NCI-H1436 (cell line): ENCODE measurements at places on chromosomes 7 and 10.

- no peak for DNase-seq
Measured at GRCh38 chr10:16986406-16987205, 143.0 kb downstream of the CUBN start.

DNA sequence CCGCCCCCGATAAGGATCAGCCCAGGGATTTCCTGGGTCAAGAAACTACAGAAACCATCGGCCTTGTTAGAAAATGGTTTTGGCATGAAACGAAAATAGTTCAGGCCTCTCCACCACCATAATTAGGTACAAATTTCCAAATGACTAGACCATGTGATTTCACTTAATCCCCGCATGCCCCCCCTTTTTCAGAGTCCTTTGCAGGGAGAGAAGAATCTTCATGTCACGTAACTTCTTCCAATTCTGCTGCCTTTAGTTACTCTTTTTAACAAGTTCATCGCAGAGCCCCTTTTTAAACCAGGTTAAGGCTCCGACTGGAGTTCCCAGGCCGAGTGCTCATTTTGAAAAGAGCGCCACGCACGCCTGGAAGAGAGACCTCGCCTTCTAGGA lies 3.4 kb downstream of the PDGFA start:
- DNase-seq: no peak

DNA sequence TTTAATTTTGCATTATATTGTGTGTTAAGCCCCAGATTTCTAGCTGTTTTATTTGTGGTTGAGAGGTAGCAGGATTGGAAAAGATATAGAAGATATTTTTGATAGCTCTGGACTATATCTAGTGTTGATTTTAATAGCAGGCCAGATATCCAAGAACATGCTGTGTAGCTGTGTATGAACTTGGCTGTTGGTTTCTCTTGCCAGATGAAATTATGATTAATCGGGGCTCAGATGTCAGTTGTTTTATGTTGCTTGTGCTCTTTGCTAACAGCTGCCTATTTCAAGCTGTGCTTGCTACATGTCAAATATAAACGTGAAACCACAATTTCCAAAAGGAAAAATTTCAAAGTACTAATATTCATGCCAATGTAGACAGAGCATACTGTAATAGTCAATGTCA lies 141.1 kb downstream of the GRM3 start:
- DNase-seq: no peak

DNA sequence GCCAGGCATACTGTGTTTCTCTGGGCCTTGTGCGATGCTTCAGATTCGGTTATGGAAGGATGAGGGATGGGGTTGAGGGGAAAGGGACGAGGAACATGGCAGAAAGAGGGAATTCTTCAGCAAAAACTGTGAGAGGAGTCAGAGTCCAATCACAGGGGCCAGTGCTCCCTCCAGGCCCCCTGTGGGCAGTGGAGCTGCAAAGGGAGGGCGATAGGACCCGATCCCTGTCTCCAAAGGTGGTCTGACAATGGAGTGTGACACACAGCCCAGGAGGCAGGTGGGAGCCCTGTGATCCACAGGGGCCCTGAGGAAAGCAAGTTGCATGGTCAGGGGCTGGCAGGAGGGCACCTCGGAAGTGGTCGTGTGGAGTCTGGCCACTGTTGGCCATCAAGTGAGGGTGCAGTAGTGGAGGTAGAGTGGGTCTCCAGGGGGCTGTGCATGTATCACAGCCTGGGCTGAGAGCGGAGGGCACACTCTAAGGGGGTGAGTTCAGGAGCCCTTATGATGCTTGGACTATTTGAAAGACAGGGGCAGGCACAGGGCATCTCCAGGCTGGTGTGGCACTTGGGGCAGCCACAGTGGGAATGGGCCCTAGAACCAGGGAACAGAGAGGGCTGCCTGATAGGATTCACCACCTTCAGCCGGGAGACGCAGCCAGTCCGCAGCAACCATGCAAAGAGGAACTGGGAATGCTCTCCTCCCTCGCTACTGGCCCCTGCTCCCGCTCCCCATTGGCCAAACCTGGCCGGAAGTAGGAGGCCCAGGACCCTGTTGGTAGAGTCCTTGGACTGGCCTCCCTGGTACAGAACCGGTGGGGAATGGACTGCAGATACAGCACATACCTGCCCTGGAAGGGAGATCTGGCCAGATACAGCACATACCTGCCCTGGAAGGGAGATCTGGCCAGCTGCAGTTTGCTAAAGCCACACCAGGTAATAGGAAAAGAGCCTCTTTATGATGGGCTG lies 115.9 kb downstream of the ADCY1 start:
- no peak for DNase-seq

- peak; percentile 45 for DNase-seq
Measured at GRCh38 chr10:70715853-70716795, 43.8 kb downstream of the ADAMTS14 start.

GRCh38 chr7:89887489-89887888 lies 266.8 kb upstream of the STEAP1 start:
- DNase-seq: no peak

GRCh38 chr7:150799741-150800580 lies at the start of gene TMEM176B:
Gene TMEM176B, minus strand, starts transcription at chr7:150800364. Its CDS starts 3,795 bp downstream, at chr7:150796569.
- no peak for DNase-seq

DNA sequence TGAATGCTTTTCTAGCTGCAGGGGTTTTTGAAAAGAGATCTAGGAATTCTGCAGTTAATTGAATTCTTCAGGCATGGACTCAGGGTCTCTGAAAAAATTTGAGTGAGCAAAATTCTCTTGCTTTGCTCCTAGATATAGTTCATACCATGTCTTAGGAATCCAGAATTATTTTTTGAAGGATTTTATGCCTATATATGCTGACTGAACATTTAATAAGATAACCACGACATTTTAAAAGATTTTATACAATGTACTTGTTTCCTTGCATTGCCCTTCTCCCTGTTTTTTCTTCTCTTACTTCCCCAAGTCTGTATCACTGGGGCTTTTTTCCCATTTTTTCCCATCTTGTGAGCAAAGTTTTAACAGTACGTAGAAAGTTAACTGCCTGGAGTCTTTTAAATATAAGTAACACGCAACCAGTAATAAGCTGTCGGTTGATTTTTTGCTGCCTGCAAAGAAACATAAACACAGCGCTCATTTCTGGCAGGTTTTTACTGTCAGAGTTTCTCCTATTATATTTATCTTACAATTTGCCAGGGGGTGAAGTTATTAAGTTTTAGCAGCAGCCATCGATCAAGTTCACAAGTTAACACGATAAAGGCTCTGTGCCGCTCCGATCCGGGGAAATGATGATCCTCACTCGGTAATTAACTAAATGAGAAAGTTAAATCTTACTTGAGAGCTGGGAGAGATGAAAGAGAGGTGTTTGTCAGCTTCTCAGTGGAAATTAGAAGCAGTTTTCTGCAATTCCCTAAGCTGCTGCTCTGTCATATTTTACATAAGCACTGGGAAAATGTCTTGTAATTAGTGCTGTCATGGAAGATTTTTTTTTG lies 81.0 kb downstream of the POLL start:
- DNase-seq: no peak

- no peak for DNase-seq
Measured at GRCh38 chr7:22138886-22139285, 193.2 kb upstream of the CDCA7L start.

DNA sequence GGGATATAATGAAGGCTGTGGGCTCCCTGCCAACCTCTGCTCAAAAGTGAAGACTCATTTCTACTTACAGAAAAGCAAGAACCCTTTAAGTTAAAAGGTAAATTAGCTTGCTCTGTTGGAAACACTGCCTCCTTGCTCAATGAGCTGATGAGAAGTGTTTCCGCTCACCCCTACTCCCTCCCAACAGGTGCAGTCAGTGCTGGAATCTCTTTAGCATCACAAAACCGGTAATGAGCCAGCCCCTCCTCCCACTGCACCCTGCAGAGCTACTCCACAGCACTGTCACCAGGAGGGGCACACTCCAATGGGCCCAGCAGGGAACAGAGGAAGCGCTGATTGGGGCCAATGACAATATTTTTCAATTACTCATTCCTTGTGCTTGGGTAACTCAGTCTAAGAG lies 262.5 kb downstream of the TCERG1L start:
- peak; percentile 50 for DNase-seq

DNA sequence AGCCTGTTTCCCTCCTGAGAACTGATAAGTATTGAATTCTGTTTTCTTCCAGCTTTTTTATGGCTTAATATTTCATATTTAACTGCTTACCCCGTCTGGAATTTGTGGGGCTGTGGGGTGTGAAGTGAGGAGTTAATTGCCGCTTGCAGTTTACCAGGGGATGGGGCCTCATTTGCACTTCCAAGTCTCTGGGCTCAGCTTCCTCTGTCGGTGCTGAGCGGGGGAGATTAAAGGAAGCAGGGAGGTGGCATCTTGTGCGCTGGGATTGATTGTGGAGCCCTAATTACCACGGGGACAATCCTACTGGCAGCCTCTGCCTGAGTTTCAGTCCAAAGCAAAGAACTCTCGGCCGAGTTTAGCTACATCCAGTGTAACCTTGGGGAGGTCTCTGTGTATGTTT lies 33.4 kb downstream of the ELFN1 start:
- no peak for DNase-seq

- DNase-seq: no peak
Measured at GRCh38 chr7:2355705-2356008, 1.0 kb downstream of the EIF3B start.

DNA sequence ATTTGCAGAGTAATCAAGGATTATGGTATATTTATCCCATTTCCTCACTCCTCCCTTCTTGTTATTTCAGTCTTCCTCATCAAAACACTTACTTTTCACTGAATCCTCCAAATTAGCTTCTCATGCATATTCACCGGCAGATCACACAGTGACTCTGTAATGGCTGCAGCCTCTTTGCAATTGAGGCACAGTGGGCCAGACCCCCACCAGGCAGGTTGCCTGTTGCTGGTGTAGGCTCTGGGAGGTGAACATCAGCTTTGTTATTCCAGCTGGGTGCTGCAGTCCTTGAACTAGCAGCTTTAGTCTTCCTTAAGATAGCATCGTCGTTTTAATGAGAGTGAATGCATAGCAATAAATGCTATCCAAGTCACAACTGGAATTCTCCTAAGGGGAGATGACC lies 449.3 kb downstream of the CNTNAP2 start:
- DNase-seq: no peak

DNA sequence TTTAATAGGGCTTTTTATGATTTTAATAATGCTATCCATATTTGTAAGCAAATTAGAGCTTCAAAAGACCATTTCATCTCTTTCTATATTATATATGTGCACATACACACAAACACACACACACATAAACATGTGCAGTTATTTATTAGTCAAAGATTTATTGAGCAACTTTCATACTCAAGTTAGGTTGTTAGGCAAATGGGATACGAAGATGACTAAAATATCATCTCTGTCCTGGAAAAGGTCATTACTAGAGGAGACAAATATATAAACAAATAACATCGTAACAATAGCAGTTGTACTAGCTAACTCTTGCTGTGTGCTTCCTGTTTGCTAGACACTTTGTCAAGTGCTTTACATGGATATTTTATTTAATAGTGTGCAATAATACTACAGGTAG lies 307.9 kb downstream of the SNX13 start:
- DNase-seq: no peak

DNA sequence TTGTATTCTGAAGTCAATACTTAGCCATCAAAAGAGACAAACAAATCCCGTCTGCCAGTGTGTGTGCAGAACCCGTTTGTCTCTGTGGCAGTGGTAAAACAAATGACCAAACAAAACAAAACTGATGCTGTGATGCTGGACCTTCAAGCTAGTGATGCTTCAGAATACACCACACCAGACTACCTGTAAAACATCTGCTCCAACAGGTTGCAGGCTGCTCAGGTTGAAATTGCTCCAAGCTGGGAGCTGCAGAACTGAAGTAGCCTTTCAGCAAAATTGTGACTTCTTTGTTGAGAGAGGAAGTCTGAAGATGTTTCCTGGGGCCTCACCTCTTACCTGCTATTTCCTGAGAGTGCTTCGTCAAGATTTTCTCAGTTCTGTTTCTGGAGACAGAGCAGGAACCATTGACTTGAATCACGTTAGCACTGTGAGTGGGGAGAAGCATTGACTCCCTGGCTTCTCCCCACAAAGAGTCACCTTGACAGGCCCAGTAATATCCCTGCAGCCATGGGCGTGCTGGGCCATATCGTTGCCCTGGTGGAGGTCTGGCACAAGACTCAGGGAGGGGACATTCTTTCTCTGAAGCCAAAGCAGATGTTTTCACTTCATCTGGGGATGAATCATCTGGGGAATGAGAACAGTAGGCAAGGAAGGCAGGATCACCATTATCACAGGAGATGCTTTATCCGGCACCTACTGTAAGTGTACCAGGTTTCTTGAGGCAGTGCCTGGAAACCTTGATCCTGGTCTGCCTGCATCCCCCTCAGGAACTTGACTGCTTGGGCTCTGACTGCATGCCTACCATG lies 80.2 kb downstream of the RBM20 start:
- no peak for DNase-seq

GRCh38 chr7:101863598-101863997 lies 46.2 kb downstream of the CUX1 start:
- no peak for DNase-seq

DNA sequence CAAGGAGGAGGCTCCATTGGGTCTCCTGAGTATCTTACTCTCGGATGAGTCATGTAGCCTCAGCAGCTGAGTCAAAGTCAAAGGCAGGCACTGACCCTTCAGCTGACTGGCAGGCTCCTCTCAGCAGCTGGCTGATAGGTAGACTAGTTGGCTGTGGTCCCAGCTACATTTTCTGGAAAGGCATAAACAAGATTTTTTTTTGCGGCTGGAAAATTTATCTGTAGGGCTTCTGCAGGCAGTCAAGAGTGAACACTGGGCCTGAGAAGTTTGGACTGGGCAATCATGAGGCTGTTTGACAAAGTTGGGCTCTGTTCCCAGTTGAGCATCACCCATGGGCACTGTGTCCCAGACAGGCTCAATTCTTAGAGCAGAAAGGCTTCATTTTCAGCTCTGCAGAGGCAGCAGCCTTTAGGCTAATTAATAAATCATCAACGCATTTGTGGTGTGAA lies 796.2 kb downstream of the CCSER2 start:
- no peak for DNase-seq

DNA sequence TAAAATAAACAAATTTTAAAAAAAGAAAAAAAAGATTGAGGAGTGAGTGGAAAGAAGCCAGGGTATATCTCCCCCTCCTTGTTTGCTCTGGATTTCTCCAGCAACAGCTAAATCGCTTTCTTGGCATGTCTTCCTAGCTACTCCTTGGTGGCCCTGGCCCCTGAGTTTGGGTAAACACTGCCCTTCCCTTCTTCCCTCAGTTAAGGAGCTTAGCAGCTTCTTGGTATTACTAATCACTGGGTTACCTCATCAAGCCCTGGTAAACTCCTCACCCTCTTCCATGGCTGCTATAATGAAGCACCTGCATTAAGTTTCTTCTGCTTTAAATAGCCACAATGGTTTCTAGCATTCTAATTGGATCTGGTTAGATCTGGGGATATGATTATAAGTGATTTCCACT lies 269.8 kb downstream of the FZD1 start:
- DNase-seq: no peak

DNA sequence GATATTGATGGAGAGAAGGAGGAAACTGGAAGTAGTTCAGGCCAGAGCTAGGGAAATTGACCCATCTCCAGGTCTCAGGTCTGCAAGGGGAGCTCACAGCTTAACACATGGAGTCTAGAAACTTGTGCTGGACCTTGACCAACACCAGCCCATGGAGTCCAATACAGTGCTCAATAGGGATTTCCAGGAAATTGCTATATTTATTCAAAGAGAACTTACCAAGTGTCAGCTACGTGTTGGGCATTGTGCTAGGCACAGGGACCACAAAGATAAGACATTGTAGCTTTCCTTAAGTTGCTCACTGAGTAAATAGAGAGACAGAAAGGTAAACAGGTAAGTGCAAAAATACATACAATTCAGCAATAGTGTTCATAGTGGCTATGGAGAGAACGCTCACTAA lies 72.7 kb upstream of the ATRNL1 start:
- DNase-seq: no peak

GRCh38 chr10:119283387-119283786 lies 76.0 kb downstream of the GRK5 start:
- DNase-seq: no peak

GRCh38 chr10:3780021-3780770 lies 4.8 kb downstream of the KLF6 start:
- DNase-seq: no peak
